CD4-positive, alpha-beta T cell treated with Interleukin-21 for 1 hour (primary cell): ENCODE measurements at places on chromosomes 5 and 9.
A peak's percentile ranks its signal among the peaks of the same experiment; 100 is the strongest.

DNA sequence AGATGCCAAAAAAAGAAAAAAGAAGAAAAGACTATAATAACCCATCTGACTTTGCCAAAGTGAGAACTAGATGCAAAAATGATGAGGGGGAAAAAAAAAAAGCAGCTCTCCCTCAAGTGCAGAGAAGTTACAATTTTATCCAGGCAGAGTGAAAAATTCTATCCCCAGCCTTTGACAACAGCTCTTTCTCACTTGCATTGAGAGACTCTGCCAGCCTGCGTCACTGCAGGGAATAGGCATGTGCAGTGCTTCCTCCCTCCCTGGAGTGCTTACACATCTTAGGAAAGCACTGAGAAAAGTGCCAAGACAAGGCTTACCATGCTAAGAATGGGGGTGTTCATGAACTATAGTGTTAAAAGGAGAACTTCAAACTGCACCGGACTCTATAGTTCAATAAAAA is 418.6 kb upstream of the TYRP1 start:
- DNase-seq = no peak

DNA sequence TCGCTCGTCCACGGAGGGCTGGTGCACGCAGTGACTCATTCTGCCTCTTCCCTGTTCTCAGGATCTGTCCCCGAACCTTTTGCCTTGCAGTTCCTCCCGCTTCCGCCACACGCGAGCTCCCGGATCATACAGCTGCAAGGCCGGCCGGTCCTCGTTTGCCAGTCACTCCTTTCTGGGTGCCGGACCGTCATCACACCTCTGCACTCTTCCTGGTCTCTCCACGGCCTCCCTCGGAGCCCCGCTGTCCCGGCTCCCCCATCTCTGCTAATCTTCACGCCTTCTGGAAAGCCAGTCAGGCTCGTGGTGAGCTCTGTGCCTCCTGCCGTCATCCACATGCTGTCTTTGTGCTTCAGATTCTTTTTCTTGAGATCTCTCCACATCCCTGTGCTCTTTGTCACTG is 91.8 kb downstream of the STX17 start:
- DNase-seq = no peak

- no peak for DNase-seq
Observed at GRCh38 chr5:36422952-36423351, 121.2 kb upstream of the RANBP3L start.

DNA sequence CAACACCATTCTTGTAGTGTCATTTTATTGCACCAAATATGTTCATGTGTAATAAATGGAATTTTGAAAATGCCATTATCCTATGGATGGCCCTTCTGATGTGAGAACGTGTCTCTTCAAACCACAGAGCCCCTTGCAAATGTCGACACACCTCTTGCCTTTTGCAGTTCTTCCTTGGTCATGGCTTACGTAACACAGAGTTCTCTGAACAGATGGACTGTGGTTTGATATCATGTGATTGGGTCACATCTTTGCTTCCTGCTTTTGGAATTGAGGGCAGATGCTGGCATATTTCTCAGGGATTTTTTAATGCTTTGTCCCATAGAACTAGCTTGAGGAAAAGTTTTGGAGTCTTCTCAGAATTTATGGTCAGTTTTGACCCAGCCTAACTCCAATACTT is 4.6 kb downstream of the TGFBR1 start:
- DNase-seq = peak; percentile 19

GRCh38 chr5:135185481-135186065 is 151.5 kb upstream of the PITX1 start:
- DNase-seq = no peak

DNA sequence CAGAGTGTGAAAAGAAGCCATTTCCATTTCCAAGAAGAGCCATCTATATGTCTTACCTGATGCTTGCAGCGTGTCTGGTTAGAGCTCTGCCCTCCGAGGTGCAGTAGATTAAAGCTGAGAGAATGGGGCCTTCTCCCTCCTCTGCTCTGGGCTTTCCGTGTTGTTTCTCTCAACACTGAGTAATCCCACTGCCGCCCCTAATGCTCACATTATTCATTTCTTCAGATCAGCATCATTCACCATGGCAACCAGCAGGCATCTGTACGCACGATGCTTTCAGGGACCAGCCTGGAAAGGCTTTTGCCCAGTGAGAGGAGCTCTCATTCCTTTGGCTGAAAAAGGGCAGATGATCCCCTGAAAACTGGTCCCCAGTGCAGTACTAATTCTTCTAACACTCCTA is 79.6 kb downstream of the CYFIP2 start:
- DNase-seq = no peak

GRCh38 chr9:17622141-17622540 is 43.3 kb downstream of the SH3GL2 start:
- DNase-seq = no peak

- no peak for DNase-seq
Observed at GRCh38 chr9:6733257-6733656, 24.5 kb upstream of the KDM4C start.
